Muscle of back (tissue), 13 donors: ENCODE measurements at places on chromosomes 3 and 15.

DNA sequence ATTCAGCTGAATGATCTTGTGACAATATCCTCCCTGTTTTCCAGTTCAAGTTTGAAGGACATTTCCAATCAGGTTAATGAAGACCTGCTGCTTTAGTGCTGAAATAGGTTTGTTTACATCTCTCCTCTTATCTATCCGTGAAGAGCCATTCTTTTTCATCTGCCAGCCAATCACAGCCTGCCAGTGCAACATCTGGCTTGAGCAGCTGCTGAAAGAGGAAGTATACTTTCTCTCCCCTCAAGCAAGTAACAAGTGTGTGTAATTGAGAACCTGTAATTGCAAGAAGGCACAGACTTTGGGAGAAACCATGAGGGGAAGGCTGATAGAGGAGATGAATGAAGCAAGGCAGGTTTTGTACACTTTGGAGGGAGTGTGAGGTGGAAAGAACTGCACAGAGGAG is 404.3 kb downstream of the AGBL1 start:
- DNase-seq, result no peak

- no peak for DNase-seq
Measured at GRCh38 chr3:36926292-36926897, 18.5 kb downstream of the TRANK1 start.

DNA sequence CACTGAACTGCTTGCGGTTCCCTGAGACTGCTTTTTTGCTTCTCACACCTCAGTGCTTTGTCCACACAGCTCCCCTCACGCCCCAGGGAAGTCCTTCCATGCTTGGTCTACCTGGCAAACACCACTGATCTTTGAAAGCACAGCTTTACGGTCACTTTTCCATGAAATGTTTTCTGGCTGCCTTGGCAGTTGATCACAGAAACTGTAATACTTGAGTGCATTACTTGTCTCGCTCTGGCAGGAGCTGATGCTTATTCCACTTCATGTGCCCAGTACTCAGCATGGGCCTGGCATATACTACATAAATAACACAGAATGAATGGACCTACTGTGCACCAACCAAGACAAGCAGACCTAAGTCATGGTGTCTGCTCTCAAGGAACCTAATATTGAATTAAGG is 121.1 kb downstream of the MEX3B start:
- DNase-seq, result no peak

DNA sequence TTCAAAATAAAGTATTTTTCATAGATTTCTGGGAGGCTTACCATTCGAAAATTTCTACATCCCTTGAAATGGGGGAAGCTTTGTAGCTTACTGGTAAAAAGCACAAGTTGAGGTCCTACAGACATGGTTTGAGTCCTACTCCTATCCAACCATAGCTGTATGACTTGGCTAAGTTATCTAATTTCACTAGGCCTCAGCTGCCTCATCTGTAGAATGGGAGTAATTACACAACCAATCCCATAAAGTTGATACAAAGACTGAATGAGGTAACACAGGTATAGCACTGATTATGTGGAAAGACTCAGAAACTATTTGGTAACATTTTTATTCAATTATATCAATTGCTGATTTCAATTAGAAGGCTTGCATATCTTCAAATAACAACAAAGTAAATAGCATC is 157.4 kb downstream of the PLD1 start:
- DNase-seq, result no peak

- DNase-seq, result no peak
Measured at GRCh38 chr3:172580680-172581401, 57.6 kb upstream of the TNFSF10 start.

DNA sequence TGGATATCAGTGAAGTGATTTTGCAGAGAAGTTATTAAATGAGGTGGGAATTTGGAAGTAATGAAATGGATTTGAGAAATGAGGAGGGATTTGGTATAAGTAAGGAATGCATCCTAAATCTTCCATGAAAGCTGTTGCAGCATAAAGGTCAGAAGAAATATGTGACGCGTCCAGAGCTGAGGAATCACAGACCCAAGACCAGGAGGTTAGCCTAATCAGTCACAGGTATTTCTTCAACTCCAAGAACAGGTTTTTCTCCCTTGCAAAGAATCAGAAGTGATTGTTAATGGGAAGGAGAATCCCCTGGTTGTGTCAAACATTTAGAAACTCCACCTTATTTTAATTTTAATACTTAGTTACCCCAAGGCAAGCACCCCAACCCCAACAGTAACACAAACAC is 253.2 kb downstream of the MEX3B start:
- no peak for DNase-seq

GRCh38 chr3:30681649-30682211 is 75.3 kb downstream of the TGFBR2 start:
- peak; percentile 74 for DNase-seq

DNA sequence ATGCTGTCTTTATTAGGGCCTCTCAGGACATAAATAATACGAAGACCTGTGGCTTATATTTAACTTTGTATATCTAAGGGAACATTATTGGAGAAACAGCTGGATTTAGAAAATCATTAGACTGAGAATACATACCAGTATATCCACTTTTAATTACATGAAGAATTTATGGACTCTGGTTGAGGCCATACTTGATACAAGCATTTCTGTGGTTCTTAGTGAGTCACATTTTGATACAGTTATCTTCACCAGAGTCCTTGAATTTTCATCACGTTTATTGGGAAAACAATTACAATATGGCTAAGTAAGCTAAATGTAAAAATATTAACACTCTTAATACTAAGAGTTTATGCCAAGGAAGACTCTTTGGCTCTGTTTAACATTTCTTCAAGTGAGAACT is 9.9 kb downstream of the KIF23 start:
- no peak for DNase-seq

GRCh38 chr15:40161693-40162391 is 973 bp downstream of the BUB1B start:
- DNase-seq, result no peak

- DNase-seq, result no peak
Measured at GRCh38 chr15:96593735-96594134, 263.2 kb downstream of the NR2F2 start.

DNA sequence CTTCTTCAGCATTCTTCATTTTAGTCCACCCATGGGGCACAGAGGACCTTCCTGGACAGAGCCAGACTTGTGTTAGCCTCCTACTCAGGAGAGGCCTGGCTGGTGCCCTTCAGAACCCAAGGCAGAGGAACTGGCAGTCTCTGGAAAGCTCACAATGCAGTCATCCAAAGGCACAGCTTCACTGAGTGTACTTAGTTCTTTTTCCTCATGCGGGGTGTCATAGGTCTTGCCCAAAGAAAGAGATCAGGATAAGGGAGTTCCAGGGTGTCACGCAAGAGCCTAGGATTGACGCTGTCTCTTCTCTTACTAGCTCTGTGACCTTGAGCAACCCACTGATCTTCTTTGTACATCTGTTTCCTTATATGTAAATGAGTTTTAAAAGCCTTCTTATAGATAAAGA is 58.7 kb downstream of the CD200 start:
- DNase-seq, result no peak

DNA sequence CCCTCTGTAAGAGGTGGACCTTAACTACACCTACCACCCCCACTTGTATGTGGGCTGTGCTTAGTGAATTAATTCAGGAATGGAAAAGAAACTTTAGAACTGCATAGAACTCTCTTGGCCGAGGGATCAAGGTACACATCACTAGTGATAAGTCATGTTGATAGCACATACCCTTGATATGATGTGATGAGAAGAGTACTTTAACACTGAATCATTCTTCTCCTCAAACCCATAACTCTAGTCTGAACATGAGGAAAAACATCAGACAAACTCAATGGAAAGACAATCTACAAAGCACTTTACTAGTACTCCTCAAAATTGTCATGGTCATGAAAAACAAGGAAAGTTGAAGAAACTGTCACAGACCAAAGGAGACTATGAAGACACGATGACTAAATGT is 87.6 kb downstream of the P2RY1 start:
- no peak for DNase-seq

DNA sequence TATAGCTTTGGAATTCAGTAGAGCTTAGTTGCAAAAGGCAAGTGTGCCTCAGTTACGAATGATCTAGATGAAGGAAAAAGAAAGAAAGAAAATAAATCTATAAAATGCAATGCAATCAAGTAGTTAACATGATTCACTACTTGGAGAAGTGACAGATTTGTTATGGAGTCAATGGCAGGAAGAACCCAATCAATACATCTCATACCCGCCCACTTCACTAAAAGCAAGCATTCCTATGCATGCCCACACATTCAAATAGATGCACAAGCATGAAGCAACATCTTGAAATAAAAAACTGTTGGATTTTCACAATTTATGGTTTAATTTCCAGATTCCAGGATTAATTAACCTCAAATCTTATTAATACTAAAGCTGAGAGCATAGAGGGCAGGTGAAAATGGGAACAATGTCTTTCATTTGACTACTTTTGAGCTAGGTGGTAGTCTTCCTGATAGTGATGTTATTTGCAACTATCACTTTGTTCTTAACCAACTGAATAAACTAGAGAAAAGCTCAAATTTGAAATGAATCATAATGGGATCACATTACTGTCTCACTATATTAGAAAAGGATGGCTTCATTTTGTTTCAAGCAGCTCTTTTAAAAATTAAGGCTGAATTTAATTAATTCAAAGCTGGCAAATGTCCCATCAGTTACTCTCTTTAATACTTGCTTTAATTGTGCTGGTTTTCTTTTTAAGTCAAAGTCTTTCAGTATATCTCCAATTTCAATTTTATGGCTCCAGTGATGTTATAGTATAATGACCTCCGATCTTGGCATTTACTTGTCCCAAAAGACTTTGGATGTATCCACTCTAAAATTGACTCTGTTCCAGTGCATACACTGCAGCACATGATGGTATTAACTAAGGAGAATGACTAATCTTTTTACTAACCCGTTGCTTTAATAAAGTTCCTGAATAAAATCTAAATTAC is 46.7 kb upstream of the CCDC50 start:
- no peak for DNase-seq

- DNase-seq, result peak; percentile 26
Measured at GRCh38 chr15:35450492-35450891, 95.5 kb downstream of the DPH6 start.

DNA sequence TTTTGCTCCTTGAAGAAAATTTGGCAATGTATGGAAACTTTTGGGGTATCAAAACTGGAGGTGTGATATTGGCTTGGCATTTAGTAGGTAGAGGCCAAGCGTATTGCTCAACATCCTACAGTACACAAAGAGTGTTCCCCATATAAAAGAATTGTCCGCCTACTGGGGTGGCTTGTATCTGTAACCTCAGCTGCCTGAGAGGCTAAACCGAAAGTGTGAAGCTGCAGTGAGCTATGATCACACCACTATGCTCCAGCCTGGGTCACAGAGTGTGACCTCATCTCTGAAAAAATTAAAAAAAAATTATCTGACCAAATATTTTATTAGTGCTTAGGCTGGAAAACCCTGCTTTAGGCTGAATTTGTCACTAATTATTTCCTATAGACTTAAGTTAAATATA is 483.9 kb downstream of the PYDC2 start:
- DNase-seq, result no peak

DNA sequence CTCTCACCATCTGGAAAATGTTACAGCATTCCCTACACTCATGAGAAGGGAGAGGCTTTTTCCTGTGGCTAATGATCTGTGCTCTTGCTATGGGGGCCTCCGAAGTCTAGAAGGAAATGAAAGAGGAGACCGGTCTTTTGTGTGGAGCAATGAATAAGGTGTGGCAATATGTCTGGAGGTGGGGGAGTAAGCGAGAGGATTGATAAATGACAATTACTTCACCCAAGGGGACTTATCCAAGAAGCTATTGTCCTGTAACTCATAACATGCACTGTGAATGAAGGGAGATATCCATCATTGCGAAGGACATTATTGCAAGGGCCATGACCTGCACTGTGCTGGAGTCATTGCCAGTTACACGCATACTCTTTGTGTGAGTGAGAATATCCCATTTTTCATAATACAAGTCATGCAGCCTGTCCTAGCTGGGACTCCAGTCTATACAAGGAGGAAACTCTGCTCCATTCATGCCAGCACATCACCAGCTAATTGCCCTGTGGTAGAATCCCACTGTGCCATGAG is 37.7 kb upstream of the SYNPR start:
- no peak for DNase-seq

DNA sequence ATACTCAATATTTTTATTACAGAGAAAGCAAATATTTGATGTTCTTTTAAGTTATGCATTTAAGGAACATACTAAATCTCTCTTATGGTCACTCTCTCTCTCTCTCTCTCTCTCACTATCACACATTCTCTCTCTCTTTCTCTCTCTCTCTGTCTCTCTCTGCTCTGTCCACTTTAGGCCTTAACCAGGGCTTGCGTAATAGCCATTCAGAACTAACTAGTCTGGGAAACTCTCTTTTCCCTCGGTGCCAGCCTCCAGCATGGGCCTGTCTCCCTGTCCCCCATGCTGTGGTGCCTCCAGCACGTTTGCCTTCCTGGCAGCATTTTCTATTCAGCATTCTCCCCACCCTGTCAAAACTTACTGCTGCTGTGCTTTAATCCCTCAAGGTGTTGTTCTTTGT is 389.7 kb downstream of the ROBO1 start:
- no peak for DNase-seq

- no peak for DNase-seq
Measured at GRCh38 chr15:31336593-31337295, 10.1 kb downstream of the KLF13 start.

GRCh38 chr3:185308126-185308754 is 54.4 kb upstream of the EHHADH start:
- no peak for DNase-seq

GRCh38 chr15:56295433-56295832 is 51.8 kb upstream of the RFX7 start:
- DNase-seq, result no peak

DNA sequence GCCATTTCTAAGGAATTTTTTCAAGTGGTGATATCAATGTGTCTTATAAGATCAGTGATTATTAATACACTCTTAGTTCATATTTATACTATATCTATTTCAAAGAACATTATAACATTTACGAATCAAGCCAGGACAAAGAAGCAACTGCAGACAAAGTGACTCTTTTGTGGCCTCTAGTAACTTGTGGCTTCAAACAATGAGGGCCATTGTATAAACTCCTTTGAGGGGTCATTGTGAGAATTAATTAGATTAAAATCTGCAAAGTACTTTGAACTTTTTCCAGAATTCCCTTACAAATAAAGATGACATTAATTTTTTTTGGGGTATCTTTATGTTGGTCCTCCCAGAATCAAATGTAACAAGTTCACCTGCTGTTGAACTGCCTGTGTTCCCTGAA is 12.3 kb upstream of the SLC30A4 start:
- DNase-seq, result no peak

DNA sequence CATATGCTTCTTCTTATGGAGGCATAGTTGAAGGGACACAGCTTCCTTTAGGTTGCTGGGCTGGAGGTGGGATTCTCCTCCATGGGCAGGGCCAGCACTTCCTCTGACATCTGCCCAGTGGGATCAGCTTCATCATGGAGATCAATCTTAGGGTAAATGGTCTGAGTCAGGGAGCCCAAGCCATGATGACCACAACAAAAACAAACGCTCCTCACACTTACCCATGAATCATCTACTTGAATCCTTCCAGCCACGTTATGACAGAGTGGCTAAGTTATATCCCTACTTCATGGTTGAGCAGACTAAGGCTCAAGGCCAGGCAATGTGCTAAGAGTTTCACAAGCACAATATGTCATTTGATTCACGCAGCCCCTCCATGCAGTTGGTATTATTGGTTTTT is 87.2 kb upstream of the NMNAT3 start:
- DNase-seq, result no peak

- DNase-seq, result no peak
Measured at GRCh38 chr3:115691964-115692363, 68.7 kb downstream of the GAP43 start.

GRCh38 chr3:105065895-105066839 is 300.5 kb upstream of the ALCAM start:
- no peak for DNase-seq
